ENCODE measurements at places on chromosomes 5 and 9. TPM values are rescaled to one million over a fixed set of nuclear protein-coding genes. Genes with fewer than 3 reads are reported as not detected.

DNA sequence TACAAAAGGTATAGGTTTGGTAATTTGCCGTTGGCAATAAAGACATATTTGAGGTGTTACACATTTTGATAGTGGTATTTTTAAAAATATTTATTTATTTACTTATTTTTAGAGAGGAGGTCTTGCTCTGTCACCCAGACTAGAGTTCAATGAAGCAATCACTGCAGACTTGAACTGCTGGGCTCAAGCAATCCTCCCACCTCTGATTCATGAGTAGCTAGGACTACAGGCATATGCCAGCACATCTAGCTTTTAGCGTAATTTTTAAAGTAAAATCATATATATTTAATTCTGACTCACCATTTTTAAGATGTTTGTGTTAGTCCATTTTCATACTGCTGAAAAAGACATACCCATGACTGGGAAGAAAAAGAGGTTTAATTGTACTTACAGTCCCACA is 1974.3 kb downstream of the EFNA5 start:
- no peak for DNase-seq
- H3K4me3 ChIP-seq: no peak overlapping the region
- H3K36me3 ChIP-seq: no peaks in the 10 kb centered on the region
- no peaks in the 10 kb centered on the region for H3K27me3 ChIP-seq
- no peak overlapping the region for H3K27ac ChIP-seq

The SOWAHA gene
- total RNA-seq: 0.16 TPM

DNA sequence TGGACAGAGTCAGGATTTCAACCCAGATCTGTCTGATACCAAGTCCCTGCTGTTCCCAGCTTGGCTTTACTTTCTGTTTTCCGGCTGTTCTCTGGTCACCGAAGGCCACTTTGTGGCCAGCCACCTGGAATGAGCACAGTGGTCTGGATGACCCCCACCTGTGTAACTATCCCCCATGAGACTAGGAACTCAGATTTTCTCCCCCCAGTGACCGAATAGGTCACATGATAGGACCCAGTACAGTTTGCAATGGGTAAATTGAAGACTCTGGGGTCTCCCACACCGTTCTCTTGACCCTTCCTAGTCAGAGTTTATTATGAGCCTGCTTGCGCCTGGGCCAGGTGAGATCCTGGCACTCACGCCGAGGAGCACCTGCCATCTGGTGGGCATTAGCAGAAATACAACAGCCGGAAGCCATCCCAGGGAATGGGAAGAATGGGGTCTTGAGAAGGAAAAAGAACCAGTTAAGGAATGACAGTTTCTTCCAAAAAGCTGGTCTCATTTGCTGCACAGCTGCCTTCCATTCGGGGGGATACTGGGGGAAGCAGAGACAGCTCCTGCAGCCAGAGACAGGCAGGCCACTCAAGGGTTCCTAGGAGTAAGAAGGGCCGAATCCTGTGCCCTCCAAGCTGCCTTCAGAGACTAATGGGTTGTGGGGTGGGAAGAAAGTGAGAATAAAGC is 7.1 kb downstream of the PHYHD1 start:
- H3K36me3 ChIP-seq: no peaks in the 10 kb centered on the region
- no peak overlapping the region for H3K4me3 ChIP-seq
- H3K27me3 ChIP-seq: no peaks in the 10 kb centered on the region
- H3K4me1 ChIP-seq: no peaks in the 10 kb centered on the region

GRCh38 chr9:136769710-136770191 is 5.4 kb upstream of the LCN15 start:
- DNase-seq: no peak
- no peak overlapping the region for H3K27ac ChIP-seq
- no peaks in the 10 kb centered on the region for H3K4me1 ChIP-seq
- no peaks in the 10 kb centered on the region for H3K36me3 ChIP-seq
- peaks cover 6% of the 10 kb centered on the region for H3K27me3 ChIP-seq
- H3K4me3 ChIP-seq: no peak overlapping the region

- peaks cover under 1% of the 10 kb centered on the region for H3K4me1 ChIP-seq
- no peak overlapping the region for H3K4me3 ChIP-seq
- H3K27ac ChIP-seq: no peak overlapping the region
- no peaks in the 10 kb centered on the region for H3K36me3 ChIP-seq
- DNase-seq: no peak
Measured at GRCh38 chr9:89850631-89851325, 246.0 kb downstream of the GADD45G start.
